ENCODE measurements at places on chromosomes 5 and 9.
A peak's percentile ranks its signal among the peaks of the same experiment; 100 is the strongest.

- DNase-seq: peak; percentile 77
These were observed 54.8 kb downstream of the CAMK4 start for GRCh38 chr5:111278858-111279504.

DNA sequence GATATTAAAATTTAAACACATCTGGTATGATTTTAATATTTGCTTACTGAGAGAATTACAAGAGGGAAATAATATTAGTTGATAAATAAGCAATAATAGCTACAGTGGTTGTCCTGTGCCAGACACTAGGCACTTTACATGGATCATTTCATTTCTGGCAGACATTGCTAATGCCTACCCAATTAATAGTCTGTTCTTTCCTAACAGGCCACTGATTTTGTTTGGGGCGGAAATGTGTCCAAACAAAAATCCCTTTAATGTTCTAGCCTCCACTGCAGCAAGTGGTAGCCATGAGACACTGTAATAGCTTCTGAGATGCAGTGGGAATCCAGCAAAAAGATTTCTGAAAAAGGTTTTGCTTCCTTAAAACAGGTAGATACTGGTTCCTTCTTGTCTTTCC is 527.4 kb downstream of the CSNK1G3 start:
- DNase-seq: no peak

- no peak for DNase-seq
These were observed 18.9 kb downstream of the MINAR2 start for GRCh38 chr5:129766798-129767197.

DNA sequence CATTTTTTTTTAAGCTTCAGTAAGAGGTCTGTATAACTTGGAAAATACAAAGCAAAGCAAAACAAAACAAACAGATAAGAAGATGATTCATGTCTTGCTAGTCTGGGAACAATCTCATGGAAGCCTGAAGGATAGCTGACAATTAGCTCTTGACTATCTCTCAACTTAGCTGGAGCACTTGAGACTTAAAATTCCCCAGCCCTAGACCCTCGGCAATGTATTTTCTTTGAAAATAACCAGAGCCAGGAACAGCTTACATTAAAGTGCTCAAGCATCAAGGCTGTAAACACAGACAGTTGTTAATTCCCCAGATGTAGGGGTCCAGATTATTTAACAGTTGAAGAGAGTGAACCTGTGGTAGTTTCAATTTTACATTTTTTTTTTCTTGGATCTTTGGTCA is 82.9 kb downstream of the TMEM252 start:
- no peak for DNase-seq

DNA sequence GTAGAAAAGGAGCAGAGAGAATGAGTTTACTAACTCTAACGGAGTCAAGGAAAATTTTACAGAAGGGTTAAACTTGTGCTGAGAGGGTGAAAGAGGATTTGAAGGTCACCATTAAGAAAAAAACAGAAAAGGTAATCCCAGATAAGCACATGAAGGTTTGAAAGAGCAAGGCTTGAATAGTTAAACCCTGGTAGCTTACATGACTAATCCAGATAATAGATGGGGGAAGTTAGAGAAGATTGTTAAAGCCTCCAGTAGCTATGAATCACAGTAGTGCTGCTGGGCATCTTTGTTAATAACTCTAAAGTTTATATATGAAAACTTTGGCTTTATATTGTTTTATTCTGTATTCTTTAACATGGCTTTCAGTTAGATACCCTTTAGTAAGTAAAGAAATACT is 354.5 kb upstream of the FTMT start:
- no peak for DNase-seq
